H7 (cell line): ENCODE measurements at places on chromosomes 5 and 9.

DNA sequence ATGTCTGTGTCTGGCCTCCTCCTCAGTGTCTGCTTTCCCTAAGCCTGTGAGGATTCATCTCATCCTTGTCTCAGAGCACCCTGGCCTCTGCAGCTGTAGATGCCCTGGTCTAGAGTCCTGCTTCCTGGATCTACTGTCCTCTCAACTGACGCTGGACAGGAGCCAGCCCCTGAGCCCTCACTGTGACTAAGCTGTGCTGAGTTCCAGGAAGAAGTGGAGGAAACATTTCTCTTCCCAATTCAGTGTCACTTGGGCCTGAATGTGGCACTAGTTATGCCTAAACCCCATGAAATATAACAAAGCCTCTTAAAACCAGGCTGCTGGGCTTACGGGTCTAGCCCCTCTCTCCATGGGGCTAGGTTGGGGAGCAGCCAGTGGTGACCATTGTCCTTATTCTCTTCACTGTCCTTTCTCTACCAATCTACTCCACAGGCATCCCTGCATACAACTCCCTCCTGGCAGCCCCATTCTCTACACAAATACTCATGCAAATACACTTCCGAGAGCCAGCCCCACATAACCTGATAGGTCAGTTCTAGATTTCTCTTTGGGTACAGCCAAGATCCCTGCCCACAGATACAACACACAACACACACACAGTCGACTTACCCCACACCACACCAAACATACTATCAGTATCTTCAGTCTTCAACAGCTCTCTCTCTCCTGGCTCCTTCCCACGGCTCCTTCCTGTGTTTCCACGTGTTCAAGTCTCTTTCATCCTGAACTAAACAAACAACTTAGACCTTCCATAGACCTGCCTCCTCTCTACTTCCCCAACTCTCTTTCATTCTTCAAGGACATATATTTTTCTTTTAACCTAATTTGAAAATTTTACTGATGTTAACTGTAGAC lies 220.8 kb downstream of the SNX18 start:
- DNase-seq, result no peak

GRCh38 chr5:6574537-6575245 lies 58.2 kb downstream of the NSUN2 start:
- no peak for DNase-seq

DNA sequence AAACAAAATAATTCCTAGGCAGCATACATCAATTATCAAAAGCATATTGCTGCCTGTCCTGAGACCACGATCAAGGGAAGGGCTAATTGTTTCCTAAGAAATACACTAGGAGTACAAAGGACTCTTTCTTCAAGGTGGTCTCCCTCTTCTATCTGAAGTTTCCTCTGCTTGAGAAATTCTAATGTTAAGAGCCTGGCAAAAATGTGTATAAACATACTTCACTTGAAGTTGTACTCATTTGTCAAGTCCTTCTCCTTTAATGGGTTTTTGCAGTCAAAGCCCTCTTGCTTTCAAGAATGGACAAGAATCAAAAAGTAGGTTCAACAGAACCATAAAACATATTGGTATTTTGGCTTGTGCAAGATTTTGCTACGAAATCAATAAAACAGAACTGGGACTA lies 31.1 kb downstream of the UBTD2 start:
- DNase-seq, result no peak

DNA sequence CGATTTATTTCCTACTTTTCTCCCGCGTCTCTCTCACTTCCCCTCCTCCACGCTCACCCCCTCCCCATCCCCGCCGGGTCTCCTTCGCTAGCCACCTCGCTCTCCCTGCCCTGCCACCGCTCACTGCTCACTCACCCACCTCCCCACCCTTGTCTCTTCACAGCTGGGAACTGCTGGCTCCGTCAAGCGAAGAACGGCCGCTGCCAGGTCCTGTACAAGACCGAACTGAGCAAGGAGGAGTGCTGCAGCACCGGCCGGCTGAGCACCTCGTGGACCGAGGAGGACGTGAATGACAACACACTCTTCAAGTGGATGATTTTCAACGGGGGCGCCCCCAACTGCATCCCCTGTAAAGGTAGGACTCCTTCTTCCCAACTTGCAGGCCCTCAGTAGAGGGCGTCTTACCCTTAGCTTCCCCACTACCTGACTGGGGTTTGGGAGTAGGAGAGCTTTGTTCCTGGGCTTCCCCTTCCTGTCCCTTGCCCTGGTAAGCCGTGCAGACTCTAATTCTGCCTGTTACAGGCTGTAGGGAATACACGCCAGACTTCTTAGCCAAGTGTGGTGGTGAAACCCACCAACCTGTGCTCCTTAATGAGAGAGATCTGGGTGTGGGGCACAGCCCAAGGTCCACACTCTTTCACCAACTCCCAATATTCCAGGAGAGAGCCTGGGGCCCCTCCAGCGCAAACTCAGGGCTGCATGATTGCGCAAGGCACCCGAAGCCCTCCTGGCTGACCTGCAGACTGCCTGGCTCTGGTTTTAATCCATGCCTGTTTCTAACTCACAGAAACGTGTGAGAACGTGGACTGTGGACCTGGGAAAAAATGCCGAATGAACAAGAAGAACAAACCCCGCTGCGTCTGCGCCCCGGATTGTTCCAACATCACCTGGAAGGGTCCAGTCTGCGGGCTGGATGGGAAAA lies 2.5 kb downstream of the FST start:
- DNase-seq, result peak; percentile 73

DNA sequence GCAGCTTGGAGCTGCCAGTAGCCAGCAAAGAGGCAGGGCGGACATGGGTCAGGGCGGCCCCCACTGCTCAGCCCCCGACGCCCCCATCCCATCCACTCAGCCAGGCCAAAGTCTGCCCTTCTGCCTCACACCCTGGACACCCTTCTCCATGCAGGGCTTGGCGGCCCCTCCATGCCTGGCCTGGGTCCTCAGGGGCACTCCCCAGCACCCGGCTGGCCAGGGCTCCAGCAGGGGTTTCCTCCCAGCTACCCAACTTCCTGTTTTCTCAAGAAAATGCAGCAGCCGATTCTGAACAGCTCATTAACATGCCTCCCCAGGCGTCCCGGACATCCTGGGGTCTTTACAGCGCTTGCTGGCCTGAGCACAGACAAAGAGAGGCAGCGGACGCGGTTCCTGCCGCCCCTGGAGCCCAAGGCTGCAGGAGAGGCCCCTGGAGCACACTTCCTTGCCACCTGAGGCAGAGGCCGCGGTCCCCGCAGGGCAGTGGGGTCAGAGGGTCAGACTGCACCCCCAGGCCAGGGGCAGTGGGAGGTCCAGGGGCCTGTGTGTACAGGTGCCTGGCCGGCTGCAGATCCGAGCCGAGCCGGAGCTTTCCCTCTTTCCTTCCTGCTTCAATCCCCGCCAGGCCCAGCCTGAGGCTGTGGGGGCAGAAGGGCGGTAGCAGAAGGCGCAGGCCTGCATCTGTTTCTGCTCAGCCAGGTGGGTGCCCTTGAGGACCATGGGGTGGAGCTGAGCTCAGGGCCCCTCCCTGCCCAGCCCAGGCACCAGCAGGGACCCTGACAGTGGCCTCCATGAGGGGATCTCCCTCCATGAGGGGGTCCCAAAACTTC lies 18.7 kb upstream of the NRARP start:
- DNase-seq, result peak; percentile 86

DNA sequence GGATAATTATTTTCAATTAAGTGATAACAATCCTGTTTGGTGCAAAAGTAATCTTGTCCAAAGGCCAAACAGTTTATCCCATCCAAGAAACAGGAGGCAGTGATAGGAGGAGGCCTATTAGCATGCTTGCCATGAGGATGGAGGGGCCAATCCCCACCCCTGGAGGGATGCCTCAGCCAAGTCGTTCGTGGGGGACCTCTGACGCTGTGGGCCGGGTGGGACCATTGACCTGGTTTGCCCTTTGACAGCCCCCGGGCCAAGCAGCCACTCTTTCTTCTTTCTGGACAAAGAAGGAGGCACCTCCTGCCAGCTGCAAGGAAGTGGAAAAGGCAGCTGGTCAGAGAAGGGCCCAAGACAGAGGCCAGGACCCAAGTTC lies 39.5 kb upstream of the GRHPR start:
- no peak for DNase-seq

- DNase-seq, result no peak
Measured at GRCh38 chr5:146607659-146608332, 91.8 kb upstream of the GPR151 start.

GRCh38 chr5:118506217-118506852 lies 482.0 kb downstream of the DTWD2 start:
- no peak for DNase-seq

- no peak for DNase-seq
Measured at GRCh38 chr5:129063483-129064113, 31.0 kb upstream of the ISOC1 start.

DNA sequence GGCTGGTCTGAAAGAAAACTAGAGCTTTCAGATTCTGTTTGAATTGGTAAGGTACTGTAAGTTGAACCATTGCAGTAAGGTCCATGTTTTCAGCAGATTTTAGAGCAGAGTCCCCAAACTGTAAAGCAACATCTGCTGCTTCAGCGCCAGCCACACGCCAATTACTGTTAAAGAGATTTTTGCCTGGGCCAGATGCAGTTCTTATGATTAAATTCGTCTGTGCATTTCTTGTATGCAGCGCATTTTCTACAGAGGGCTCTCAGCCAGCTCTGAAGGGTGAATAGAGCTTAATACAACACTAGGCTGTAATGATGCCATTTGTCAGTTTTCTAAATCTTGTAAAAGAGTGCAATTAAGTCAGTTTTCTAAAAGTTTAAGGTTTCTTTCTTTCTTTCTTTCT lies 246.3 kb downstream of the COX7C start:
- DNase-seq, result no peak

GRCh38 chr9:4464911-4465513 lies 25.3 kb upstream of the SLC1A1 start:
- DNase-seq, result no peak

- peak; percentile 13 for DNase-seq
Measured at GRCh38 chr5:94893412-94894135, 275.1 kb downstream of the SLF1 start.
